Ascending aorta (tissue), 2 donors: ENCODE measurements at places on chromosomes 7 and 10. TPM values are rescaled to one million over a fixed set of nuclear protein-coding genes. Genes with fewer than 3 reads are reported as not detected.

Gene HMX3
- total RNA-seq, result not detected

Gene COL13A1
- 8.0 TPM for total RNA-seq

Gene TMEM229A
- not detected for total RNA-seq

Gene VSTM2A
- total RNA-seq, result not detected

Gene SSC4D
- not detected for total RNA-seq

Gene SFRP5
- not detected for total RNA-seq

Gene SLC26A5
- not detected for total RNA-seq

Gene CARD11
- 0.64 TPM for total RNA-seq

Gene SKIDA1
- not detected for total RNA-seq

Gene GDF10
- 1.2 TPM for total RNA-seq

- no peak overlapping the region for H3K4me3 ChIP-seq
- DNase-seq, result no peak
- H3K27ac ChIP-seq, result no peak overlapping the region
- H3K36me3 ChIP-seq, result no peaks in the 10 kb centered on the region
These were observed 578.2 kb downstream of the PARD3 start for GRCh38 chr10:34236931-34237330.

DNA sequence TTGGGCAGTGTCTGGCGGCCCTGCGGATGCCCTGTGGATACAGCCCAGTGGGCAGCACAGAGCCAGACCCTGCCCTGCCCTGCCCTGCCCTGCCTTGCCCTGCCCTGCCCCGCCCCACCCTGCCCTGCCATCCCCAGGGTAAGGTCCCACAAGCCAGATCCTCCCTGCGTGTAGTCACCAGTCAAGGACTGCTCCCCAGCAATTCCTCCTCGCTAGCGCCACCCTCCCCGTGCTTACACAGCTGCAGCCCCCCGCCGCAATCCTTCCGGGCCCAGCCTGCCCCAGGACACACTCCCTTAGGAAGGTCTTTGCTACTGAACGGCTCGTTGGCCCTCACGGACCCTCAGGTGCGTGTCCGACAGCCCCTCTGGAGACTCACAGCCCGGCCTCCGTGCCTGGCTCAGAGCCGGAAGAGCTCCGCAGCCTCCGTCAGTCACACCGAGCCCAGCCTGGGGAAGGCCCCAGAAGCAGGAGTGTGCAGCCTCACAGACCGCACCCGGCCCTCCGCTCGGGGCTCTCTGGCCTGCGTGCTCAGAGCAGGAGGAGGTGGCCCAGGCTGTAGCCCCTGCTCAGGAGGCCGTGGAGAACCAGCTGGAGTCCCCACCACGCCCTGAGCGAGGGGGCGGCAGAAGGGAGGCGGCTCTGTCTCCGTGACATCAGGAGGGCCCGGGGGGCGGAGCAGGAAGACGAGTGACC is 68.3 kb downstream of the PWWP2B start:
- H3K36me3 ChIP-seq, result no peaks in the 10 kb centered on the region
- peaks cover 42% of the 10 kb centered on the region for H3K4me1 ChIP-seq
- DNase-seq, result no peak
- no peaks in the 10 kb centered on the region for H3K27me3 ChIP-seq
- H3K27ac ChIP-seq, result peak overlapping the region; percentile 96

GRCh38 chr10:69848454-69848853 is 46.7 kb downstream of the COL13A1 start:
- no peaks in the 10 kb centered on the region for H3K27me3 ChIP-seq
- H3K36me3 ChIP-seq, result no peaks in the 10 kb centered on the region
- DNase-seq, result no peak
- no peak overlapping the region for H3K27ac ChIP-seq

GRCh38 chr10:35770817-35771355 is 128.8 kb upstream of the FZD8 start:
- no peaks in the 10 kb centered on the region for H3K27me3 ChIP-seq
- no peaks in the 10 kb centered on the region for H3K4me1 ChIP-seq
- H3K36me3 ChIP-seq, result no peaks in the 10 kb centered on the region
- no peak overlapping the region for H3K4me3 ChIP-seq

- no peaks in the 10 kb centered on the region for H3K36me3 ChIP-seq
- H3K4me3 ChIP-seq, result no peak overlapping the region
- DNase-seq, result no peak
These were observed 50.2 kb downstream of the LMBR1 start for GRCh38 chr7:156842740-156843140.

- H3K4me3 ChIP-seq, result no peak overlapping the region
- no peaks in the 10 kb centered on the region for H3K4me1 ChIP-seq
- H3K27ac ChIP-seq, result no peak overlapping the region
- H3K36me3 ChIP-seq, result no peaks in the 10 kb centered on the region
- no peaks in the 10 kb centered on the region for H3K27me3 ChIP-seq
- DNase-seq, result no peak
These were observed 5.4 kb downstream of the CPVL start for GRCh38 chr7:29140873-29141468.

GRCh38 chr7:67019562-67020390 is 23.1 kb downstream of the TYW1 start:
- H3K27me3 ChIP-seq, result no peaks in the 10 kb centered on the region
- H3K27ac ChIP-seq, result no peak overlapping the region
- no peak overlapping the region for H3K4me3 ChIP-seq
- peaks cover 58% of the 10 kb centered on the region for H3K36me3 ChIP-seq
- DNase-seq, result no peak

- DNase-seq, result no peak
- no peak overlapping the region for H3K27ac ChIP-seq
These were observed 5.9 kb upstream of the HERPUD2 start for GRCh38 chr7:35700865-35701264.

GRCh38 chr10:71451754-71452153 is 55.0 kb downstream of the CDH23 start:
- H3K4me1 ChIP-seq, result no peaks in the 10 kb centered on the region
- no peak overlapping the region for H3K27ac ChIP-seq
- DNase-seq, result no peak
- H3K36me3 ChIP-seq, result no peaks in the 10 kb centered on the region
- H3K4me3 ChIP-seq, result no peak overlapping the region

DNA sequence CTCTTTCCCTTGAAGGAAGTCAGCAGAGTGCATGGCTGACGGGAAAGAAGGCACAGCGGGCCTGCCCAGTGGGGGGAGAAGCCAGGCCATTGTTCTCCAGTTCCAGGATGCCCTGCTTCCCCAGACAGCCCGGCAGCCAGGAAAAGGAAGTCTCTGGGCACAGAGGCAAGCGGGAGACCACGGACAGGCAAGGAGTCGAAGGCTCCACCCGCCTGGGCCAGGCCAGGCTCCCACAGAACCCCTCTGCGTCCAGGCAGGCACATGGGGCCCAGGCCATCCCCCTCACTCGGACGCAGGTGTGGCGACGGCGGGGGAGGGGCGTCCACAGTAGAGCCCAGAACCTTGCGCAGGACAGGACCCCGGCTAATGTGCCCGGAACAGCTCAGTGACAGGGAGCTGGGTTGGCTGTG is 8.7 kb downstream of the GPR146 start:
- DNase-seq, result no peak
- no peak overlapping the region for H3K4me3 ChIP-seq
- H3K36me3 ChIP-seq, result no peaks in the 10 kb centered on the region
- no peaks in the 10 kb centered on the region for H3K27me3 ChIP-seq
- peak overlapping the region; percentile 41 for H3K27ac ChIP-seq
